ENCODE measurements at places on chromosomes 5 and 9.

DNA sequence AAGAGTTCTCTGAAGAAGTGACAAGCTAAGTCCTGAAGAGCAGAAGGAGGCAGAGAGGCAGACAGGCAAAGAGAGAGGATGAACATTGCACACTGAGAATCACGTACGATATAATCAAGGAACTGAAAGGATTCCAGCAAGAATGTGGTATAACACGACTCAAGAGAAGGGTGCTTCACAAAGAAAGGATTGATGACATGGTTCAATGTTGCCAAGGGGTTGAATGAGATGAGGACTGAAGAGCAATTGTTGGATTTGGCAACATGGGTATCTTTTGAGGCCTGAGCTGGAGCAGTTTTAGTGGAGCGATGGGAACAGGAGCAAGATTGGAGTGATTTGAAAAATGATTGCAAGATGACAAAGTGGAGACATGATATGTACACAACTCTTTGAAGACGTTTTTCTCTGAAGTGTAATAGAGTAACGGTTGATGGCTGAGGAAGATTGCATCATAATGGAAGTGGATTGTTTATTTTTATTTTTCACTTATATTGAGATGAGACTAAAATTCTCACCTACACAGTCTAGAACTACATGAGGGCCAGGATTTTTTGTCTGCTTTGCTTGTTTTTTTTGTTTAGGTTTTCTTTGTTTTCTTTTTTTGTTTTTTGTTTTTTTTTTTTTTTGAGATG lies 1049.9 kb upstream of the WWC1 start:
- DNase-seq: no peak

GRCh38 chr5:151141535-151141934 lies 16.0 kb downstream of the ANXA6 start:
- DNase-seq: peak; percentile 58

GRCh38 chr9:126722922-126723806 lies 81.7 kb upstream of the ZBTB43 start:
- DNase-seq: peak; percentile 72

DNA sequence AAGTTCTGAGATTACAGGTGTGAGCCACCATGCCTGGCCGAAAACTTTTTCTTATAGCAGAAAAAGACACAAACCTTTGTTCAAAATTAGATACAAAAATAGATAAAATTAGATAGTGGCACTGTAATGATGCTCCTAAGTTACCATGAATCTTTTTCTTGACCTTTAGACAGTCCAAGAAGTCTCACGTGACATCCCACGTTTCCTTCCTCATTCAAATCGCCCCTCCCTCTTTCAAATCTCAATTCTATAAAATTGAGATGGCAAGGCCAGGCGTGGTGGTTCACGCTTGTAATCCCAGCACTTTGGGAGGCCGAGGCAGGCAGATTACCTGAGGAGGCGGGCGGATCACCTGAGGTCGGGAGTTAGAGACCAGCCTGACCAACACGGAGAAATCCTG lies 7.7 kb upstream of the ZCCHC10 start:
- no peak for DNase-seq

- no peak for DNase-seq
These were observed 6.3 kb downstream of the MEF2C start for GRCh38 chr5:88876714-88877113.

- no peak for DNase-seq
These were observed 36.2 kb downstream of the DDX46 start for GRCh38 chr5:134794819-134795218.

- no peak for DNase-seq
These were observed 92.8 kb downstream of the MVB12B start for GRCh38 chr9:126419475-126419874.

DNA sequence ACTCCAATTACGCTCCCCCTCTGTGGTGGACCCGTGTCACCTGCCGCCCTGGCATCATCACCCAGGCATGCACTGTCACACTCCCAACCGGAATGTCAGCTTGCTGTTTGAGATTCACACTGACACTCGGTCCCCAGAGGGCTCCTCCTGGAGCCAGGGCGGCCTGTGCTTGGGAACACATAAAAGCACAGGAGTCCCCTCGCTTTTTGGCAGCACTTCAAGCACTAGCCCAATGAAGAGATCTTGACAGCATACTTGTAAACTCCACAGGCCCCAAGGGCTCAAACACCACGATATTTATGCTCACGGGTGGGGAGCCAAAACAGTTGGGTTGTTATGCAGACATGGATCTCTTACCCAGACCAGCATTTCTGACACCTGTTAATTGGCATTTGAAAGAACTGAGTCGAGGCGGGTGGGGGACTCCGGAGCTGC lies 90.8 kb upstream of the EGFLAM start:
- DNase-seq: no peak

GRCh38 chr9:116318468-116319374 lies 165.1 kb downstream of the PAPPA start:
- DNase-seq: no peak

GRCh38 chr5:113147537-113147936 lies 170.9 kb downstream of the DCP2 start:
- no peak for DNase-seq

- DNase-seq: peak; percentile 27
These were observed 20.9 kb downstream of the CSF2 start for GRCh38 chr5:132094393-132095076.

GRCh38 chr5:95731571-95732554 lies 727 bp downstream of the RHOBTB3 start:
- DNase-seq: peak; percentile 44

- no peak for DNase-seq
These were observed 21.1 kb upstream of the SLC46A2 start for GRCh38 chr9:112911736-112912135.

- no peak for DNase-seq
These were observed 38.4 kb downstream of the PRRC1 start for GRCh38 chr5:127555826-127556225.

- no peak for DNase-seq
These were observed 37.5 kb downstream of the ZNF618 start for GRCh38 chr9:113913426-113914195.

All from activated CD4-positive, CD25-positive, alpha-beta regulatory T cell treated with anti-CD3 and anti-CD28 coated beads, Interleukin-2, amount 50 U/mL, for 72 hours (primary cell).